GM20000 (cell line): ENCODE measurements at places on chromosomes 1 and 21.

GRCh38 chr1:46686255-46686654, 14.6 kb downstream of the TEX38 start:
- DNase-seq, result no peak

DNA sequence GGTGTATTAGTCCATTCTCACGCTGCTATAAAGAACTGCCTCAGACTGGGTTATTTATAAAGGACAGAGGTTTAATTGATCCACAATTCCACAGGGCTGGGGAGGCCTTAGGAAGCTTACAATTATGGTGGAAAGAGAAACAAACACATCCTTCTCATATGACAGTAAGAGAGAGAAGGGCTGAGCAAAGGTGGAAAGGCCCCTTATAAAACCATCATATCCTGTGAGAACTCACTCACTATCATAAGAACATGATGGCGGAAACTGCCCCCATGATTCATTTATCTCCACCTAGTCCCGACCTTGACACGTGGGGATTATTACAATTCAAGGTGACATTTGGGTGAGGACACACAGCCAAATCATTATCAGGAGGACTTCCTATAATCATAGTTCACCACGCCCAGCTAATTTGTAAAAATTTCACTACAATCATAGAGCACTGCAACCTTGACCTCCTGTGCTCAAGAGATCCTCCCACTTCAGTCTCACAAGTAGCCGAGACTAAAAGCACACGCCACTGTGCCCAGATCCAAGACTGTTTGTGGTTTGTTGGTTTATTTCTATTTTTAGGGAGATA, 164.9 kb downstream of the RERE start:
- DNase-seq, result no peak

GRCh38 chr1:246856371-246856770, 75.4 kb downstream of the AHCTF1 start:
- no peak for DNase-seq

DNA sequence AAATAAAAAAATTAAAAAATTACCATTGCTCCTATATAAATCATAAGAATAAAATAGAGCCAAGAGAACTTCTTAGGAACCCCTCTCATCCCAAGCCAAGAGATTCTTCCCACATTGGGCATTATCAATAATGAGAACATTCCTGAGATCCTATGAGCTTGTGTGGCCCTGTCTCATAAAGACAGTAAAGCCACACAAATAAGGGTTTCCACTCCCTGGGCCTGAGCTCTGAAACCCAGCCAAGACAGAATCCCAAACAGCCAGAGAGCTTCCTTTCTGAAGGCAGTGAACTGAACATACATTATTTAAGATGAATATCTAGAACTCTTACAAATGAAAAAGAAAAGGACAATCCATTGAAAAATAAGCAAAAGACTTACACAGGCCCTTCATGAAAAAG, 68.3 kb downstream of the SLC45A1 start:
- DNase-seq, result no peak

GRCh38 chr1:207259391-207259790, 62.1 kb upstream of the CD55 start:
- no peak for DNase-seq

DNA sequence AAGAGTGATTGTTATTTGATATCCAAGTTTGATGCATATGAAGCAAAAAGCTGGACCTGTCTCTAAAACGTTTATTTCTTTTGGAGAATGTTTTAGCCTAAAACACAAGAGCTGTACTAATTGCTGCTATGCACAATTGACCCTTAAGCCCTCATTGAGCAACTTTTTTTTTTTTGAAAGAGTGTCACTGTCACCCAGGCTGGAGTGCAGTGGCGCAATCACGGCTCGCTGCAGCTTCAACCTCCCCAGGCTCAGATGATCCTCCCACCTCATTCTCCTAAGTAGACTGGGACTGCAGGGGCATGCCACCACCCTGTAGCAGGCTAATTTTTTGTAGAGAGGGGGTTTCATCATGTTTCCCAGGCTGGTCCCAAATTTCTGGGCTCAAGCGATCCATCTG, 129.1 kb downstream of the PIK3R3 start:
- no peak for DNase-seq

GRCh38 chr1:219555031-219555692, 57.7 kb downstream of the ZC3H11B start:
- no peak for DNase-seq

- no peak for DNase-seq
Observed at GRCh38 chr1:180841415-180841814, 71.3 kb upstream of the KIAA1614 start.

DNA sequence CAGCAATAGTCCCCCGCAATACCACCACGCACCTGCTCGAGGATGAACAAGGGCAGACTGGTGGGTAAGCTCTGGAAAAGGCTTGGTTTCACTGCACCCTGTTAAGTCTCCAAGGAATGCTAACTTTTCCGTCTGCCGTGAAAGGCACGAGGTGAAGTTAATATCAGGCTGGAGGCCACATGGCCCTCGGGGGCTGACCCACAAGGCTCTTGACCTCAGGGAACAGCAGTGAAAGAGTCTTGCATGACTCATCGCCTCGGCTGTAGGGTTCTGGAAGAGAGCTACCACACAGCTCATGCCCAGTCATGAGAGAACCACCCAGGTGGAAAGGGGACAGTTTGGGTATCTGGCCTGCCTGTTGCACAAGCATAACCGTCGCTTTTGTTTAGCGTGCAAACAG, 24.7 kb downstream of the SCCPDH start:
- DNase-seq, result no peak

- DNase-seq, result no peak
Observed at GRCh38 chr1:68213843-68214242, 18.5 kb downstream of the WLS start.

DNA sequence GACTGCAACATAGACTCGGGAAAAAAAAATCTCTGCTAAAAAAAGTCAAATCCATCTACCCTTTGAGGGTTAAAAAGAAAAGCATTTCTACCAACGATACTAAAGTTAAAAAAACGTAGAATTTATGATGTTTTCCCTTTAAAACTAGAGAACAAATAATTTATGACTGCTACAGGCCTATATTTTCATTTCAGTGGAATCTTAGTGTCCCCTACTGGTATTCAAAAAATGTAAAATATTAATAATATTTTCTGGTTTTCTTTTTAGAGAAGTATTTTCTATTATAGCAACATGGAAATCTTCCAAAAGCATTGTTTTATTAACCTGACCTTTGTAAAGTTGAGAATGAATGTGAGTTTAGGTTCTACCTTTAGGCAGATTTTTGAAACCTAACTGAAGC, 1582.2 kb downstream of the MRPL39 start:
- DNase-seq, result no peak

- DNase-seq, result no peak
Observed at GRCh38 chr1:221696718-221697461, 45.0 kb downstream of the DUSP10 start.

- DNase-seq, result no peak
Observed at GRCh38 chr1:100009458-100009857, 39.7 kb downstream of the SLC35A3 start.
